Calu3 (cell line): ENCODE measurements at places on chromosomes 6 and 20.

GRCh38 chr20:23872065-23872464 lies 7.5 kb downstream of the CST5 start:
- no peak for DNase-seq

- DNase-seq: no peak
Measured at GRCh38 chr6:156647140-156647784, 129.9 kb upstream of the ARID1B start.

GRCh38 chr6:2982426-2983117 lies 11.2 kb upstream of the SERPINB6 start:
- no peak for DNase-seq

GRCh38 chr6:157967486-157967885 lies 14.2 kb upstream of the SYNJ2 start:
- no peak for DNase-seq

DNA sequence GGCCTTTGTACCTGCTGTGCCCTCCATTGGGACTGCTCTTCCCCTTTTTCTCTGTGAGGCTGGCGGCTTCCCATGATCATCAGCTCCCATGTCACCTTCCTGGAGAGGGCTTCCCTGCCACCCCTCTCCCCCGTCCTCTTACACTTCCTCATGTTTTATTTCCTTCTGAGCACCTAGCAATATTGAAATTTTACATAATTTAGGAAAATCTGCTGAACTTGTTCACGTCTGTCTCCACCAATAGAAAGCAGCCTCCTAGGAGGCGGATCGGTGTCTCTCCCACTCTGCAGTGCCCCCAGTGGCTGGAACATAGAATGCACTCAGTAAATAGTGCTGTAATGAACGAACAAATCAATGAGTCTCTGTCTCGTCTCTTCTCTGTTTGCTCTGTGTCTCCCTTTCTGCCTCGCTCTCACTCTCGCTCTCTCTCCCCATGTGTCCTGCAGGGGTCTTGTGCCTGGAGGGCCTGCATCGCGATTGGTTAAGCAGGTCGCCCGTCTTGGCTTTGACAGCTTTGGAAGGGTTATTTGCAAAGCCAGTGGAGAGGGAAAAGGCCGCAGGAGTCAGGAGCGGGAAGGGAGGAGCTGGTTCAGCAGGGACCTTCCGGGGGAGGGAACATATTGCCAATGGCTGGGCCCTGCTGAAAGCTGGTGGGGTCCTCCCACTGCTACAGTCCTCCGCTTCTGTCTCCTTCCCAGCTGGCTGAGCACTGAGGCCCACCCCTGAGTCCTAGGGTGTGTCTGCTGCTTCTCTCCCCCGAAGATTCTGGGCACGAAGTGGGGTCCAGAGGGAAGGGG lies 12.1 kb upstream of the OCSTAMP start:
- peak; percentile 87 for DNase-seq
